ENCODE measurements at places on chromosomes 4 and X. TPM values are rescaled to one million over a fixed set of nuclear protein-coding genes. Genes with fewer than 3 reads are reported as not detected.

- DNase-seq: no peak
Measured at GRCh38 chr4:27592738-27593137, 732.1 kb downstream of the STIM2 start.

DNA sequence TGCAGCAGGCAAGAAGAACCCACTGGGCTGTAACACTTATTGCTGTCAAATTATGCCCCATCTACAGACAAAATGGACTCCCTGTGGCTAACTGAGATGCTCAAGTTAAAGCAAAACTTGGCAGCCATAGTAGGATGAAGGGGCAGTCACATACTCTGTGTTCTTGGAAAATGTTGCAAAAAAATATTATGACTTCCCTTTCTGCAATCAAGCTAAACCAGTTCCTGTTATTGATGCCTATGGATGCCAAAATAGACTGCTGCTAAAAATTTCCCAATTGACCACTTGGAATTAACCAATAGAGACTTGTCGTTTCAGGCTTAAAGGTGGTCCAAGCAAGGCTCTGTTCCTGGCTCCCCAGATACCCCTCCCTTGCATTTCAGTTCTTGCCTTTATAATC lies 49.5 kb downstream of the IQCM start:
- DNase-seq: no peak

DNA sequence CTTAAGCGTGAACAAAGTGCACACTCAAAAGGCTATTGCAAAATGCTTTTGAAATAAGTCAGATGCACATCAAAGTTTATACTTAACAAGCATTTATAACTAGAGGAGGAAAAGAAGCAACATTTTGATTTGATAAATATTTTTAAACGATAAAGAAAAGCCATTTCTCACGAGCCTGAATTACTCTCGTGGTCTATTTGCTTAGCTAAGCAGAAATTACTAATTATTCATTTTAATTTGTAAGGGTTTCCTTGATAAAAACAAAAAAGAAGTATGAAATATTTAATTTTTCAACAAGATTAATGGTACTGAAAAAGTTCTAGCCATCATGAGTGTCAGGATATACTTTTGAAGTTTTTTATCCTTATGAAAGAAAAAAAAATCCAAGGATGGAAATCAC lies 78.2 kb downstream of the UNC5C start:
- no peak for DNase-seq

- no peak for DNase-seq
Measured at GRCh38 chr4:176300565-176300964, 19.2 kb upstream of the SPCS3 start.

DNA sequence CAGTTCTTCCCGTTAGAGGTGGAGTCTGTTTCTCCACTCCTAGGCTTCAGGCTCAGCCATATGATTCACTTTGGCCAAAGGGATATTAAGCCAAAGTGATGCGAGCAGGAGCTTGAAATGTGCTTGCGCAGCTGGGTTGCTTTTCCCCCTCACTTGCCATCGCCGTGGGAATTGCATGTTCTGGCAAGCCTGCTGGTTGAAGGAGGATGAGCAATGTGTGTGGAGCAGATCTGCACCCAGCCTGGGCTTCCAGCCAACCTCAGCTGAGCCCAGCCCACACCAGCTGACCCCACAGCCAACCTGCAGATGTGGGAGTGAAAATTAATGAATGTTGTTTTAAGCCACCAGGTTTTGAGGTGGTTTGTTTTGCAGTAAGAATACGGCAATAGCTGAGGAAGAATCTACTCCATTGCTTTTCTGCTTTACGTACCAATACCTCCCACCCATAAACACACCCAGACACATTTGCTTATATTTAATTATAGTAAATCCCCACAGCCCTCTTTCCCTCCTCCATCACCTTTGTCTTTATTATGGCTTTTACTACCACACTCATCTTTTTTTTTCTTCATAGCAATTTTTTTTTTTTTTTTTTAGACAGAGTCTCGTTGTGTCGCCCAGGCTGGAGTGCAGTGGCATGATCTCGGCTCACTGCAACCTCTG lies 132.8 kb upstream of the FUNDC1 start:
- DNase-seq: no peak

DNA sequence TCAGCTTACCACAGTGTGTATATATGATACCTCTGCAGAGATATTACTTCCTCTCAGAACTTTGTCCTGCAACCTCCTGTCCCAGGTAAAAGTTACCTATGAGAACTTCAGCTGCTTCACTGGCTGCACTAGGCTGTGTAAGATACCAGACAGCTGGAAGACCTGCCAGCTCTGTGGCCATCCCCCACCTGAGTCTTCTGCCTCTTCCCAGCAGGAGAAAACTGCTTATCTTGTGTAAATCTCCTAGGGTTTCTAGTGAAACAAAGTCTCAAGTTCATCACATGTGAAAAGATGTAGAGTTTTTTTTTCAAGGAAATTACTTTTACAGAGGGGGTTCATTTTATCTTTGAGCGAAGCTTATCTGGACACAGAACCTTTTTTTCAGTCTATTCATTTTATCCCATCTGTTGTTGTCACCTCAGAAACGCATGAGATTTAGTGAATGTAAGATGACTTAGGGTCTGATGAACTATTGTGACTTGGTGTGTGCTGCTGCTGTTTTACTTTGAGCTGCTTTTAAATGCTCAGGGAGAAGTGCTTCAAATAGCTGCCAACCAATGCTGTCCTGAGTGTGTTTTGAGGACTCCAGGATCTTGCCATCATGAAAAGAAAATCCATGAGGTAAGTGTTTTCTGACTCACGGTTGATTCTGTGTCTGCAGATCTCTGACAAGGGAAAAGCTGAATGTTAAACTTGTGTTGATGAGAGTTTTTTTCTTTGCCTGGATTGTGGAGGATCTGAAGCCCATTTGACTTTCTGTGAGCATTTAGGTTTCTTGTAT lies 187.8 kb downstream of the FRAS1 start:
- DNase-seq: no peak

GRCh38 chr4:71729856-71730255 lies 54.0 kb downstream of the GC start:
- DNase-seq: no peak

DNA sequence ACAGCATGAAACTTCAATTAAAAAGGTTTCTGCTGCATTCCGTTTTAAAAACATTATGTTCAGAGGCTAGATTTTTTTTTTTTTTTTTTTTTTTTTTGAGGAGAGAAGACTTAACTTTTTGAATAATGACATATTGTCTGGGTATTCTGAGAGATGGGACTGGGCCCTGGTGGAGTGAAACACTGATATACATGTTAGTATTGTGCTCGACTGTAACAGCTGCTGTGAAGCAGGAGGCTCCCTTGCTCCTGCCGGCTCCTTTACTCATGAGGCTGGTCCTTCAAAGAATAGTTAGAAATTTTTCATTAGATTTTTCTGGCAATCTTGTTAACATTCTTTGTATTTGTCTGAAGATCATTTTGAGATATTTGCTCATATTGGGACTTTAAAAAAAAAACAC lies 73.3 kb downstream of the TMEM131L start:
- no peak for DNase-seq

- no peak for DNase-seq
Measured at GRCh38 chr4:182897601-182898478, 19.3 kb downstream of the DCTD start.

DNA sequence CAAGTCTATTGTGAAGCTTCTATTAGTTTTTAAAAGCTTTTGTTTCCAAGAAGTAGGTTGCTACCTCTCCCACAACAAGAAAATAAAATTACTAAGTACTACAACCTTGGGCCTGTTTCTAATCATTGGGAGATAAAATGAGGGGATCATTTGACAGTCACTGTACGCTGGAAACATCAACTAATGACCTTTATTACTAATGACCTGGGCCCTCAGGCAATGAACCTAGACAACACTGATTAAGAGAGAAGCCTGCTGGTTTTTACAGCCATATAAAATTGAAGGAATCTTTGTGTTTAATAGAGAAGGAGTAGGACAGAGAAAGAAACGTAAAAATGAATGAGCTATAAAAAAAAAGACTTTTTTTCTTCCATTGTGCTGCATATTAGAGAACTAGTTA lies 1000.9 kb downstream of the STPG2 start:
- no peak for DNase-seq

DNA sequence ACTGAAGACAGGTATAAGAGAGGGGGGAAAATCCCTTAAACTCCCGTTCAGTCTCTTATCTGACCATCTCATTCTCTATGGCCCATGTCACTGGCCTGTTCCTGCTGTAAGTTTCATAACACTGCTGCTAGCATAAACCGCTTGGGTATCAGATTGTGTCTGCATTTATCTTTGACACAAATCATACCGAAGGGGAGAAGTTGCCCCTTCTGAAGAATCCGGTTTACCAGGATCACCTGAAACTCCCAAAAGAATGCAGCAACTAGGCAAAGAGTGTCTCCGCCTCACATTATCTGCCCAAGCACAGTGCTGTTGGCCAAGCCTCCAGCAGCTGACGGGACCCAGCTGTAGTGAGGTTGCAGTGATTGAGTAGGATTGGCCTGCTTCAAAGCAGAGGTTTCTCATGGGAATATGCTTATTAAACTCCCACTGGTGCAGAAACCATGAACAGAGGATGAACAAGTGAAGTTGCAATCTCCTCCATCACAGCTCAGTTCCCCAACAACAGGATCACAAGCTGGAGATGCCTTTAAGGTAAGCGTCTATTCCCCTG lies 71.3 kb upstream of the PUDP start:
- DNase-seq: no peak

DNA sequence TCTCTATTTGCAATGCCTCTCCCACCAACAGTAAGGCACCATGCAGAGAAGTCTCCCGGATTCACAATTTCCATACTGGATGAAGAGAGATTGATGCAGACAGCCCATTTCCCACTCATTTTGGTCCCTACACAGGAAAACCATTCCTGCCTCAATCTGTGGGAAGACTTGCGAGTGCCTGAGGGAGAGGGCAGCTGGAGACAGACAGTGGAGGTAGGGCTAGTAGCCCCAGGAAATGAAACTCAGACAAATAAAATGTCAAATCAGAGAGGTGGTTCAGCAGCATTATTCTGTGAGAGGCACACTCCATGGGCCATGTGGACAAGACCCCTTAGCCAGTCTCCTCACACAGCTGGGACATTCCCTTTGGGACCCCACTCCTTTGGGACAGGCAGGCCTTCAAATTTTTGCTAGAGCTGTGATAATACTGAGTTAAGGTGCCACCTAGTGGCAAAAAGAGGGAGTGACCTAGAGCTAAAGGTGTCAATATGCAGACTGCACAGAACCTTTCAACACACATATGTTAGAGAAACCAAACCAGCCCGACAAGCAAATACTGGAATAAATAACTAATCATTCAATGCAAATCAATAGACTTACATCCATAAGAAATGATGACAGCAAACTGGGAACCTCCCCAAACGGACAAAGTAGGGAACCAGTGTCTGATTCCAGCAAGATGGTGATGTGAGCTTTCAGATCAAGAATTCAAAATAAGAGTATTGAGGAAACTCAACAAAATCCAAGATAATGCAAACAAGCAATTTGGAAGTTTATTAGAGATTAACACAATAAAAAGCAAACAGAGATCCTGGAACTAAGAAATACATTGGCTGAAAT lies 1865.3 kb upstream of the AGA start:
- no peak for DNase-seq

DNA sequence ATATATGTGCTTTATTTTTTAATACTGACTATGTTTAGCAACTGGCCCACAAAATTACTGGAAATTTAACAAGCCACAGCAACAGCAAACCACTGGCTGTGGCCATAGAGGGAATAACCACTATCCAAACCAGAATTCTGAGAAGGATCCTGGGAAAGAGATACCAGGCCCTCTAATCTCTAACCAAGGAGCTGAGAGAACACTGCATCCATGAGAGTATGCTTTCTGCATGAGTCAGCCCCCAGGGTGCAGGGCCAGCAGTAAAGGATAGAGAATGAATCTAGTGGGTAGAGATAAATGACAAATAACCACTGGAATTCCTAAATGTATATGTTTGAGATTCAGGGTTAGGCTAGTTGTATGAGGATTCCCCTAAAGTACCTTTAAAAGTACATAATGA lies 221.8 kb downstream of the KIT start:
- no peak for DNase-seq

DNA sequence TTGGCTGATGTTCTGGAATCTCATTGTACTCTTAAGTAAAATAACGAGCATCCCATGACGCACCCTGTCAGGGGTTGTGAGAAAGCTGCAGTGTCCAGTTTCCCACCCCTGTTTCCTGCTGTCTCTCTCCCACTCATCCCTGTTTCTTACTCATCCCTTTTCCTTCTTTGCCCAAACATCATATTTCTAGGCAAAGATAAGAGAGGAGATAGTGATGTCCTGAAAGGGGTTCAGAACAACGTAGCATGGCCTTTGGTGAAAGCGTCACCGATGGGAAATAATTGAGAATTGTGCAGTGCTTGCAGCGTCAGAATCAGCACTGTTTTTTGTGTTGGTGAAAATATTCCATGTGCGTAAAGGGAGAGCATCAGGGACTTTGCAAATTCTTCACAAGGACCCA lies 23.5 kb upstream of the TMEM165 start:
- no peak for DNase-seq

- no peak for DNase-seq
Measured at GRCh38 chr4:8862800-8863685, 8.6 kb downstream of the HMX1 start.

DNA sequence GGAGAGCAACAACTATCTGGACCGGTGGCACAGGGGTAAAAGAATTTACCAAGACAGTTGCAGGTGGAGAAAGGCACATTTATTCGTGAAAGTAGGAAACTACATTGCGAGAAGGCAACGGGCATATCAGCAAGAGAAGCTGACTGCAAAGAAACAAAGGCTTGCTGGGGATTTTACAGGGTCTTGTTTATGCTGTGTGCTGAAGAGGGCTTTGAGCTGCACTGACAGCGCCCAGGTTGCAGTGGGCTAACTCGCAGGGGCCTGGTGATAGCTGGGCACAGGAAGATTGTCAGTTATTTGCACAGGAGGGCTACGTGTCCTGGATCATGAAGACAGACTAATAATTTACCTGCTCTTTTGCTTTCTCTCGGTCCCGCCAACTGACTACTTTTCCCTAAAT lies 10.7 kb downstream of the TLR3 start:
- DNase-seq: no peak

DNA sequence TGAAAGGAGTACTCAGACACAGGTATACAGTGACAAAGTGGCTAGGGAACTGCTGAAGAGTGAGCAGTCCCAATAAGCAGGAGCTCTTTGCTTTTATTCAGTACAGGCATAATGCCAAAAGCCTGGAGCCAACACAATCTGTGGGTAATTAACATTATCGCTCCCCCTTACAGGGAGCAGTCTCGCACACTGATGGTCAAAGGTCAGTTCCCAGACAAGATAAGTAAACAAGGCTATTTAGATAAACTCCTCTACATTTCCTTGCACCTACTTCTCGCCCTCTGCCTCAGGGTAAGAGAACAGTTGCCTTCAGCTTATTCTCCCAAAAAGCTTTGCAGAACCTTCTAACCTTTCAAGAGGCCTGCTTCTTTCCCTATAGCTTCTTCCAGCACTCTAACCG lies 73.9 kb upstream of the TAF9B start:
- no peak for DNase-seq

- DNase-seq: no peak
Measured at GRCh38 chrX:68658530-68658929, 11.1 kb downstream of the STARD8 start.

Gene DGKK
- total RNA-seq: not detected

Gene GPM6B
- 16.6 TPM for total RNA-seq

Gene WFS1
- total RNA-seq: 63.8 TPM

Gene ADRA2C
- total RNA-seq: 72.2 TPM

Gene ARHGEF38
- total RNA-seq: not detected

Gene ADH4
- total RNA-seq: not detected

Gene IL2RG
- 7.1 TPM for total RNA-seq

Gene EXOC1L
- not detected for total RNA-seq

Gene RIPPLY1
- total RNA-seq: not detected

Gene TMPRSS11D
- total RNA-seq: not detected

Gene TRIML2
- total RNA-seq: not detected

Measured in aorta (tissue), 5 donors.